Globus pallidus (tissue), 1 donor: ENCODE measurements at places on chromosomes 13 and 19.

- DNase-seq = no peak
These were observed 216 bp downstream of the SH2D3A start for GRCh38 chr19:6767081-6767356.

- no peak for DNase-seq
These were observed 15.7 kb upstream of the SELENOW start for GRCh38 chr19:47762615-47763308.

DNA sequence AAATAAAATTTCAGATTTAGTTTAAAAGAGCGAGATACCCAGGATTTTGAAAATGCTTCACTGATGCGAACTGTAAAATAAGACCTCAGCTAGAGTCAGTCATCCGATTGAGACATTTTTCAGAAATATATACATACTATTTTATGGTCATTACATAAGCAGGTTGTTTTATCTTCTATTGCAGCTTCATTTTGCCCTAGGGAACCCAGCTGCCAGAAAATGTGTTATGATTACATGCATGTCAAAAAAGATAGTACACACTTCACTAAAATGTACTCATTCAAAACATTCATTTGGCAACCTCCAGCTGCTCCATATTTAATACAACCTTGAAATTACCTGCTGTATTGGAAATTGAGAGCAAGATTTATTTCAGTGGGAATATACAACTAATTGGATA lies 483.8 kb upstream of the SLITRK6 start:
- DNase-seq = no peak

GRCh38 chr13:111429064-111429558 lies 108.7 kb downstream of the TEX29 start:
- peak; percentile 51 for DNase-seq

DNA sequence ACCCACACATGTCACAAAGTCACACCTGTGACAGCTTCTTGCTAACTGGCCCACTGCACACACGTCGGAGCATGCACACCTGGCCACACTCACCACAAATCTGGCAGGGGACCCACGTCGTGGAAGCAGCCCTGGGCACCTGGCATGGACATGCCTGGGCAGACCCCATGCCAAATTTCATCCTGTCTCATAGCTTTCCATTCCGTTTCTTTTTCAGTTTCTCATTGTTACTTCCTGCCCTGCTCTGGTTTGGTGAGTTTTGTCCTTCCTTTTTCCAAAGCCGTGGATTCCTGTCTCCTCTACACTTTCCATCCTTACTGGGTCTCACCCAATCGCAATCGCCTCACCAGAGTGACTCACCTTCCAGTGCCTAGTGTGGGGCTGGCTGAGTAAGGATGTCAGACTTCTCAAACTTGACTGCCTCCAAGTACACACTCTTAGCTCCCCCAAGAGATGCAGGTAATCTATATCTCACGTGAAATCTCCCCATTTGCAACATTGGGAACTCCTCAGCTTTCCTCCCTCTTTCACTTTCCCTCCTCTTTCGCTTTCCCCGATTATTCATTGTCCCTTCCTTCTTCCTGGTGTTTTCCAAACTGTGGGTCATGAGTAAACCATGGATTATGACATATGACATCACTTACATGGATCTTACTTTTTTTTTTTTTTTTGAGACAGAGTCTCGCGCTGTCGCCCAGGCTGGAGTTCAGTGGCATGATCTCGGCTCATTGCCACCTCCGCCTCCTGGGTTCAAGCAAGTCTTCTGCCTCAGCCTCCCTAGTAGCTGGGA lies 1.6 kb upstream of the BBC3 start:
- no peak for DNase-seq

- no peak for DNase-seq
These were observed 6.8 kb downstream of the RPS11 start for GRCh38 chr19:49502866-49503581.

DNA sequence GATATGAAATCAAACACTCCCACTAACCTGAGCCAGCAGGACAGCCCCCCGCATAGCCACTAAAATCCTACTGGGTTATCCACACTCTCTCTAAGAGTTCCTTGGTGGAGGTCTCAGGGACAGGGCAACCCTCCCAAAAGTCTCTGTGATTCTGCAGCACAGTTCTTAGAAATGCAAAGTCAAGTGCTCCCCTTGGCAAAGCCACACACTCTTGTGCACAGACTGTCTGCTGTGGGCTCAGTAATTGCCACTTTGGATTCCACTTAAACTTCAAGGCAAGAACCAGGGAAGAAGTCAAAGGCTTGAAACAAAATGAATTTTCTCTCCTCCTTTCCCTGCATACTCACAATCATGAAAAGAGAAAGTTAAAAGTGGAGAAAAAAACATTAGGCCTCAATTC lies 61.5 kb downstream of the DOCK9 start:
- DNase-seq = no peak

DNA sequence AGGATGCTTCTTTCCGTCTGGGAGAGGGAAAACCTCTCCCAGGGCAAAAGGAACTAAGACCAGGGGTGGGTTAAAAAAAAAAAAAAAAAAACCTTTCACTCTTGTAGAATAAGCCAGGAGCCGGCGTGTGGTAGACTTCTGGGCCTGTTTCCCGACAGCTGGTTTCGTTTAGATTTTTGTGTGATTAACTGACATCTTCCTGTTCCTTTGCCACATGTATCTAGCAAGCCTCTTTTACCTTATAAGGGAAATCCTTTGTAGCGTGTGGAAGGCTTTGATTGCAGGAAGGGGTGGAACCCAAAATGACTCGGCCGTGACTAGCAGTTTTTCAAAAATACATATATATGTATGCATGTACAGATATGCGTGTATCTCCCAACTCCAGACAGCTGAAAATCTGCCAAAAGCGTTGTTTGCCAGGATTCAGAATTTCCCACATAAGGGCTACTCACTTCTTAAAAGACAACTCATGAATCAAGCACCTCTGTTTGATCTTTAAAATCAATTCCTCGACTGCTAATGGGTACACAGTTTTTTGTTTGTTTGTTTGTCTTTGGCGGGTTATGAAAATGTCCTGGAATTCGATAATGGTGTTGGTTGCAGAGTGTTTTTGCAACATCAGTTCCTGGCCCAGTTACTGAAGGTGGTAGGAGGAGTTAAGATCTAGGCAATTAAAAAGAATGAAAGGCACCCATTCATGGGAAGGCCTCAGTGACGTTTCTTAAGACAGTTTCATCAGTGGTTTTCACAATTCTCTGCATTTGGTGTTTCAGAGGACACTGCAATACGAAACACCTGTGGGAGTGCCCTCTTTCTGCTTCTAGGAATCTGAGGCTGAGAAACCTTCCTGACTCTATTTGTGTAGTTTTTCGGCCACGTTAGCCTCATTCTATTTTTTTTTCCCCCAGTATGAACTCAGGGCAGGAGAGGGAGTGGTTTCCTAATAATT lies 2.7 kb downstream of the TPM4 start:
- peak; percentile 49 for DNase-seq

GRCh38 chr19:38667661-38668171 lies 20.3 kb downstream of the ACTN4 start:
- no peak for DNase-seq

DNA sequence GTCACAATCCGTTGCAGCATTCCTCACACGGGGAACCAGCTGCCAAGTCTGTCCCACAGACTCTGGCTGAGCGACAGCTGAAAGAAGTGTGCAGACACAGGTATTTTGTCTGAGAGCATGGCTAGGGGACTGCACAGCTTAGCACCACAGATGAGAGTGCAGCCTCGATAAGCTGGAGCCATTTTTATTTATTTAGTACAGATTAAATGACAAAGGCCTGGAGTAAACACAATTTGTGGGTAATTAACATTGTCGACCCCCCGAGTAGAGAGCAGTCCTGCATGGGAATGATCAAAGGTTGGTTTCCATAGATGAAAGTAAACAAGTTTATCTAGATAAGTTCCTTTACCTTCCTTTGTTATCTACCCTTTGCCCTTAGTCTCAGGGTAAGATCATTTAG lies 836.2 kb downstream of the DACH1 start:
- no peak for DNase-seq

DNA sequence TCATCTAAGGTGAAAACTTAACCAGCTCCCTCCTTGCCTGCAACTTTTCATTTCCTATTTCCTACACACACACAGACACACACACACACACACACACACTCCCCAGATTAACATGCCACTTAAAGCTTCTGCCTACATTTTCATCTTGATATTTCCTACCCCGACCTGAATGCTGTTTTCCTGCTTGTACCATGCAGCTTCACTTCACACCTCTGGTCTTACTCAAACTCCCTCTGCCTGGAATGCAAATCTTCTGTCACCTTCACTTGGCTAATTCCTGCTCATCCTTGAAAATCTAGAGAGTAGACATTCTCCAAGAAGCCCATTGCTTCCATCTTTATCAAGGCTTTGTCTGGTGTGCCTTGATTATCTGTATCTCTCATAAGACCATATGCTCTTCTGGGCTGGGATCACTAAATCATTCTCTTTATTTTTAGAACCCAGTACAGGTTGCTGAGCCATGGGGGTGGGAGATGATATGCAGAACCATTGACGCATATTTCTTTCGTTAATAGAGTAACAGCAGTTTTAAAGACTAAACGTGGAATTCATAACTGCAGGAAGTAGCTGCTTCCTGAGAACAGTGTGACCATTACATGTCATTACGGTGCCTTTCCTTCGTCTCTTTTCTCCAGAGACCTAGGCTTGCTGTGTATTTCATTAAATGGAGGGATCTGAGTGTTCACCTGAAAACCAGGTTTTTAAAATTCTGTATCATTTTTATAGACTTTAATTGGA lies 37.7 kb downstream of the CNMD start:
- no peak for DNase-seq

DNA sequence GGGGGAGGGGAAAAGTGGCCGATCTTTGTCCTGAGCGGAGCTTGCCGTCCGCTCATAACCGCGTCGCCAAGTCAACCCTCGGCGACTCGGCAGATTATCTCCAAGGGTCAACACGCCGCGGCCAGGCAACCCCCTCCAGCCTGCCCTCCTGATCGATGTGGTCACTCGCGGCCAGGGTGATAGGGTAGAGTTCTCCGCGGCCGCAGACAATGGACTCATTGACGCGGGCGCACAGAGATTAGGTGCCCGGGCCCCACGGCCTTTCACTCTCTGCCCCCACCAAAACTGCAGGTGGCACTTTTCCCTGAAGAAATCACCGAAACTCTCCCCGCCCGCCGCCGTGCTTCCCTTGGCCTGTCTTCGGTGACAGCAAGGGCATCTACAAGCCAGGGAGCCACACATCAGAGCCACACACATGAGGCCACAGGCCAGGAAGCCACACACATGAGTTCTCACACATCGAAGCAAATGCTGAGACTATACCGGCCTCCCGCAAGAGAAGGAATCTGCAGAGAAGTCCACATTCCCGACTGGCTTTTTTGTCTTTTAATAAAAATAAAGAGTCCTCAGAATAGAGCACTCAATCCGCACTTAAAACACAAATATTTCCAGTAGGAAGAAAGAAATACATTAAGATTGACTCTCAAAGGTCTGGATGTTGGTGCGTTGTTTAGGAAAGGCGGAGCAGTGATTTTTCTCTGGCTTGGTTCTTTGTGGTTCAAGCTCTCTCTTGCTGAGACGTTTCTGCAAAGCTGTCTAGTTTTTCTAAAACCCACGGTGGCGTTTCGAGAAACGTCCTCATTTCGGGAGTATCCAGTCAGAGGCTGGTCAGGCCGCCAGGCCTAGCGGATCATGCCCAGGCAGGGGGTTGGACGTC lies 1.5 kb upstream of the PDX1 start:
- no peak for DNase-seq

- no peak for DNase-seq
These were observed 199.7 kb downstream of the KATNAL1 start for GRCh38 chr13:30107521-30108136.

DNA sequence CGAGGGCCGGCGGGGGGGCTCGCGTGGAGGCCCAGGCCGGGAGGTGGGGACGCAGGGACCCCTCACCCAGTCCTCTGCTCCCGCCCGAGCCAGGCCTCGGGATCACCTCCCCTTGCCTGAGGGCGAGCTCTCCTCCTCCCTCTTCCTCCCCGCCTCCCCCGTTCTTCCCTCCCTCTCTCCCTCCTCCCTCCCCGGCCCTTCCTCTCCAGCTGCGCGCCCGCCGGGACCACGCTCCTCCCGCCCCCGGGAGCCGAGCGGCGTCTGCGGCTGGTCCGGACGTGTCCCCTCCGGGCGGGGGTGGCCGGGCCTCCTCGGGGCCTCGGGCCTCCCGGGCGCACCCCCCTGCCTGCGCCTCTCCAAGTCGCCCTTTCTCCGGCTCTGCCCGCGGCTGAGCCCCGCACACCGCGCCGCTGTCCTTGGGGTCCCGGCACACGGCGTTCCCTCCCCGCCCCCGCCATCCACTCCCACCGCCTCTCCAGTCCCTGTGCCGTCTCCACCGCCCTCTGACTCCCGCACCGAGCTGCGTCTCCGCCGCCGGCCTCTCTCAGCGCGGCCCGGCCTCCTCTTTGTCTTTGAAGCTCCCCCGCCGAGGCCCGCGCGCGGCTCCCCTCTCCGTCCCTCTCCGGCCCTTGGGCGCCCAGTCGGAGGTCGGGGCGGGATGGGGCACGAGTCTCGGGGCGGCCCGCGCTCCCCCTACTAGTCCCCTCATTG lies 5.7 kb downstream of the SOX1 start:
- DNase-seq = peak; percentile 58

DNA sequence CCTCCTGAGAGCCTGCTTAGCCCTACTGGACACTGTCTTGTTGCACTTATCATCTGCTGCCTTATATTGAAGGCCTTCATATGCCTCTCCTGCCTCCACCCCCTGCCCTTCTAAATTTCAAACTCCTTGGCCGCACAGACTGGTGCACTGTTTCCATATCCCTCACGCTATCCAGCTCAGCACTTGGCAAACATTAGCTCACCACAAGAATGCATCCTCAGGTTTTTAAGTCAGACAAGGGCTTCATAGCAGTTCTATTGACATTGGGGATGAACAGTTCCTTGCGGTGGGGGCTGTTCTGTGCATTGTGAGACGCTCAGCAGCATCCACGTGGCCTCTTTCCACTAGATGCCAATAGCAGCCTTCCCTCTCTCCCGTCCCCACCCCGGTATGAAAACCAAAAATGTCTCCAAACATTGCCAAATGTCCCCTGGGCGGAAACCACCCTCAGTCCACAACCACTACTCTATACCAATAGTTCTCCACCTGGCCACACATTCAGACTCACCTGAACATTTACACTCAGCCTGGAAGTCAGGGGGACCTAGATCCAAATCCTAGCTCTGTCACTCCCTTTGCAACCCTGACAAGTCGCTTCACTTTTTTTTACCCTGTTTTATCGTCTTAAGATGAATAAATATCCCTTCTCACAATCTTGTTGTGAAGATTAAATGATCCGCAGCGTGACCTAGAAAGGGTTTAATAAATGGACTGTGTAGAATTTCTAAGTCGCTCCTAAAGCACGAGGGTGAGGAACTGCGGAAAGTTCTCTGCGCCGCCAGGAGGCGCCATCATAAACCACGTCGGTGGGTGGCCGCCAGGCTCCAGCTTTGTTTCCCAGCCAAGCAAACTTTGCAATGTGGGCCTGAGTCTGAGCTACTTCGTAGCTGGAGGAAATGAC lies 3.6 kb upstream of the CEACAM3 start:
- DNase-seq = peak; percentile 10
